Stimulated activated CD8-positive, alpha-beta memory T cell treated with anti-CD3 and anti-CD28 coated beads, Interleukin-4, amount 100 ng/mL, for 1 hour (primary cell): ENCODE measurements at places on chromosomes 2 and 18.

DNA sequence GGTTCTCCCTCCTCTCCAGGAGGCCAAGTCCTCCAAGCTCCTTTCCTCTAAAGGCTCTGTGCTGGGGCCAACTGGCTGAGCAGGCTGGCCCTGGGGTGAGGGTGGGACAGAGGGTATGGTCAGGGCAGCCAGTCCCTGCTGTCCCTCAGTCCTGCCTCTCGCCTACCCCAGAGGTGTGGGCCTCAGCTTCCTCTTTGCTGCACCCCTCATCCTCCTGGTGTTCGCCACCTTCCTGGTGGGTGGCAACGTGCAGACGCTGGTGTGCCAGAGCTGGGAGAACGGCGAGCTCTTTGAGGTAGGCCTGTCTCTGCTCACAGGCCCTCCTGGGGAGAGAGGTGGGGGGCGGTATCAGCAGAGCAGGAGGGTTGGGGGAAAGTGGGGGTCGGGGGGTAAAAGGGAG is 6.8 kb downstream of the PROM2 start:
- DNase-seq = no peak

GRCh38 chr2:216621292-216621691 is 11.9 kb upstream of the IGFBP2 start:
- DNase-seq = no peak

DNA sequence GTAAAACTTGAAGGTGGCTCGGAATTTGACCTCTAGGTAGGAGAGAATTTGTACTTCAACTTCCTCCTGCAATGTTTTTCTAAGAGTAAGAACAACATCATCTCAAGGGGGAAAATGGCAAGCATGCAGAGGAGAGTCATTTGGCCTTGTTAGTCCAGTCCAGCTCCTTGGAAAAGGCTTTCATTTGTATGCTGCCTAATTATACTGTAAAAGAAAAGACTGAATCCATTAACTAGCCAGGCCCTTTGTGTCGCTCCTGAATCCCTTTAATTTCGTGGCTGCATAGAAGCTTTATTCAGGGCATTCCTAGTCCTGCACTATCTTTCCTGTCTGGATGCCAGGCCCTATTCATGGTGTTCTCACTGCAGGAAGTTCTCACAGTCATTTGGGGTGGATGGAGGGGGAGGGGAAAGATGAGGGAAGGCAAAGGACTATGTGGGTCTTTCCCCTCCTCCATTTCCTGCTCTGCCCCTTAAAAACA is 36.0 kb downstream of the PHLPP1 start:
- DNase-seq = no peak

- no peak for DNase-seq
These were observed 43.9 kb downstream of the SOX11 start for GRCh38 chr2:5736050-5736449.

DNA sequence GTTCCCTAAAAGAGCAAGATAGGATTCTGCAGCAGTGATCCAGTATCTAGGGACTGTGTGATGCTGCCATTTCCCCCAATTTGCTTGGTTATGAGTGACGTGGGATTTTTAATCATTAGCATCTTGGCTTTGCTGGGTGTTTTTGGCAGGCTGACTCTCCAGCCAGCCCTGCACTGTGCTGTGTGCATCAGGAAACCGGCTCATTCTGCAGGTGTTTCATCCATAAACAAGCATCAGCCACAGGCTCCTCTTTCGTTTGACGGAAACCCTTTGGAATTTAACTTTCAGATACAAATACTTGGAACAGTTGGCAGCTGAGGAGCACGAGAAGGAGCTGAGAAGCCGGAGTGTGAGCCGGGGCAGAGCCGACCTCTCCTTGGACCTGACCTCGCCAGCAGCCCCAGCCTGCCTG is 135.9 kb downstream of the TPGS2 start:
- DNase-seq = no peak

DNA sequence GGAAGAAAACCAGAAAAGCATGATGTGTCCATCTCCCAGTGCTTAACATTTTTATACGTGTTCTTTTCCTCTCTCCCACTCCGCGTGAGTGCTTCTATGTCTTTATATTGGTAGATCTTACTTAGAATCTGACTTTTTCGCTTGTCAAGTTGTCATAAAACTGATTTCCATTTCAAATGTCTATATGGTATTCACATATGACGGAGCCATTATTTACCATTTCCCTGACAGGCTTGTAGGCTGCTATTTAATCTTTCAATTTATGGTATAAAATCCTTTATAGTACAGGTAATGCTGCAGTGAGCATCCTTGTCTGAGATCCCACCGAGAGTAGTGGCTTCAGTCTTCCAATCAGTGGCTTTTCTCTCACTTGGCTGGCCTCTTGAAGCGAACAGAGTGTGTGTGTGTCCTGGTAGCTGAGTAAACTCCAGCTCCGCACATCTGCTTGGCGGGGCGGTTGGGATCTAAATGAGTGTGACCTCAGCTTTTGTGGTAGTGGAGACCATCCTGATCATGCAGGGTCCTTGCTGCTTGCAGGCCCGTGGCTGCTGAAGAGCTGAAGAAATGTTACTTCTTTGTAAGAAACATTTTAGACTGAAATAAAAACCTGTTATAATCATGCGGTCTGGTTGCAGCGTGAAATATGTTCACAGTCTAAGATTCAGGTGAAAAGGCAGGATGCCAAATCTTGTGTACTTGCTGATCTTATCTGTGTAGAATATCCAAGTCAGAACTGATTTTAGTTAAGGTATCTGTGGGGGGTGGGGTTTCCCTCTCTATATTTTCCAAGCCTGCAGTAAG is 40.2 kb downstream of the INPP4A start:
- no peak for DNase-seq

DNA sequence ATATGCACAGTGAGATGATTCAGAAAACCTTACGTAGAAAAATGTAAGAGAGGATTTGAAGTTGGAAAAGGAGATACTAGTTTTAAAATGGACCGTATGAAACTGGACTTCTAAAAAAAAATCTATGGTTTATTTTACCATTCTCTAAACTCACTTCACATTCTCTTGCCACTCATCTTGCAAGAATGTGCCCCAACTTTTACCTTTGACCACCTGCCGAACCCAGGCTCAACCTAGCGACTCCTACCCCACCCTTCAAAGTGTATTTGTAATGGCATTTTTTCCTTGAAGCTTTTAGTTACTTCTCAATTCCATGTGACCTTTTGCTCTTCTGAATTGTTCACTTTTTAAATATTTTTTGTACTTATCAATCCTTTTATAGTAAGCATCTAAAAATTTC is 160.8 kb downstream of the PHLPP1 start:
- no peak for DNase-seq

DNA sequence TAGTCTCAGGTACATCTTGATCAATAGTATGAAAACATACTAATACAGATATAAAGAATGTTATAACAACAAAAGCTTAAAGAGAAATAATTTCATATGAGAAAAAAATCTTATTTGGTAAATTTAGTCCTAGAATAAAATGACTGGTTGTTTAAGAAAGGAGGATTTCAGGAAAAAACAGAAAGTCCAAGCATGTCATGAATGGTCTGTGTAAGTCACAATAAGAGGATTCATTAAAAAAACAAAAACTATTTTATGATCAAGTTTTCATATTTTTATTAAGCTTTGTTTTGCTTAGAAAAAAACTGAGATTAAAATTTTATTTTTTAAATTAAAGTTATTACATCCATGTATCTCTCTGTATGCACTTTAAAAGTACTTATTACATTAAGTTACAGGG is 353.9 kb upstream of the SPHKAP start:
- no peak for DNase-seq

GRCh38 chr2:157875641-157876065 is 477 bp downstream of the ACVR1 start:
- no peak for DNase-seq

GRCh38 chr18:61831071-61831470 is 61.7 kb downstream of the RNF152 start:
- no peak for DNase-seq

GRCh38 chr2:42856106-42856860 is 63.9 kb upstream of the HAAO start:
- DNase-seq = no peak

DNA sequence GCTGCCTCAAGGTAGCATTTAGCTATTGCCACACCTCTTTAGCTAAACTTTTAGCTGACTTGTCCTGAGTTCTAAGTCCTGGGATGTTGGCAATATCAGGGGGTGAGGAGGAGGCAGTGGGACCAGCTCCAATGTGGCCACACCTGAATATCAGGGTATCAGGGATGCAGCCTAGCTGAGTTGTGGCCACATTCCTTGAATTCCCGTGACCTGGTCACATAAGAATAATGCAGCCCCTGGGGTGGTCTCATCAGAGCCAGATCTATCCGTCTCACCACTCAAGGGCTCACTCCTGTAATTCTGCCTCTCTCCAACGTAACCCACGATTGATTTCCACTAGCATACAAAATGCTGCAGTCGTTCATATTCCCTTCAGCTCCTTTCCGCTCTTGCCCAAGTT is 11.6 kb upstream of the TAF1B start:
- no peak for DNase-seq
